ENCODE measurements at places on chromosomes 5 and 9. TPM values are rescaled to one million over a fixed set of nuclear protein-coding genes. Genes with fewer than 3 reads are reported as not detected.

GRCh38 chr5:39424736-39425637 lies at the start of gene DAB2:
Gene DAB2, minus strand, starts transcription at chr5:39424980. Its CDS starts 30,660 bp downstream, at chr5:39394320.
- DNase-seq, result peak; percentile 32

Gene FBLL1
- not detected for total RNA-seq

- DNase-seq, result no peak
Observed at GRCh38 chr5:134133188-134133994, 18.9 kb downstream of the TCF7 start.

Gene CDC25C
- 3.1 TPM for total RNA-seq

- DNase-seq, result no peak
Observed at GRCh38 chr9:123067136-123067535, 33.7 kb downstream of the GPR21 start.

Gene F12
- 22.7 TPM for total RNA-seq

GRCh38 chr5:159026781-159027180 lies 72.9 kb downstream of the EBF1 start:
- DNase-seq, result no peak

DNA sequence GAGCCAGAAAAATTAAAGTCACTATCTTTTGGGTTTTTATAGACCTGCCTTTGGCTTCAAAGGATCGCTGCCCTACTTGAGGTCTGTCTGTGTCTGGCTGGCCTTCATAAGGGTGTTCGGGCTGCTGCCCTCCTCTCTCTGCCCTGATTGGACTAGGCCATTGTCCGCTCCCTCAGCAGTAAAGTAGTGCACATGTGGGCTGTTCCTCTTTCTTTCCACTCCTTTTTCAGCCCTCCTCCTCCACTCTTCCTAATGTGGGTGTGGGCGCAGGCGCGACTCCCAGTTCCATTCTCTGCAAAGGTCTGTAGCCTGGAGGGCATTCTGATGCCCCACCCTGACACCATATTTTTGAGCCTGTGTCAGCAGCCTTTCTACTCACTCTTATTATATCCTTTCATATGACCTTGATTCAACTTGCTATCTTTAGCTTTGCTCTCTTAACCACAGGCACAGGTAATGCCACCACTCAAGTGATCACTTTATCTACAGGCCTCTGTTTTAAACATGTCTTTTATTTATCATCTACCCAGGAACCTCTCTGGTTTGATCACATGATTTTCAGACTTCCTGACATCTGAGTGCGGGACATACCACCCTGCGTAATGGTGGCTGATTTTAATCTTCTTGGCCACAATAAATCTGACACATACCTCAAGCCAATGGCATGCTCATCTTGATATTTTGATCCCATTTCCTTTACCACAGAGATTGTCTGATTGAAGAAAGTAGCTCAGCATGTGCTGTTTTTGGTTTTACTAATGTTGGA lies 144.5 kb downstream of the AOPEP start:
- DNase-seq, result no peak

DNA sequence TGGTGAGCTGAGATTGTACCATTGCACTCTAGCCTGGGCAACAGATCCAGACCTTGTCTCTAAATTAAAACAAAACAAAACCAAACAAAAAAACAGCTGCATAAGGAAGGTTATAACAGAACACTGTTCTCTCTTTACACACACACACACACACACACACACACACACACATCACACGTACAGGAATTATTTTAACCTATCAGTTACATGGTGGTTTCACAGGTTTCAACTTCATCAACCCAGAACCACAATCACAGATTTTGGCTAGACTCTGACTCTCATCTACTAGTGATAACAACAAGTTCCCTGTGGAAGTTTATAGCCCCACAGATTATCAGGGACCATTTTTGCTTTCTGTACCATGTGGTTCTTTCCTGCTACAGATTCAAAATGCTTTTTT lies 60.2 kb downstream of the RPS23 start:
- no peak for DNase-seq

DNA sequence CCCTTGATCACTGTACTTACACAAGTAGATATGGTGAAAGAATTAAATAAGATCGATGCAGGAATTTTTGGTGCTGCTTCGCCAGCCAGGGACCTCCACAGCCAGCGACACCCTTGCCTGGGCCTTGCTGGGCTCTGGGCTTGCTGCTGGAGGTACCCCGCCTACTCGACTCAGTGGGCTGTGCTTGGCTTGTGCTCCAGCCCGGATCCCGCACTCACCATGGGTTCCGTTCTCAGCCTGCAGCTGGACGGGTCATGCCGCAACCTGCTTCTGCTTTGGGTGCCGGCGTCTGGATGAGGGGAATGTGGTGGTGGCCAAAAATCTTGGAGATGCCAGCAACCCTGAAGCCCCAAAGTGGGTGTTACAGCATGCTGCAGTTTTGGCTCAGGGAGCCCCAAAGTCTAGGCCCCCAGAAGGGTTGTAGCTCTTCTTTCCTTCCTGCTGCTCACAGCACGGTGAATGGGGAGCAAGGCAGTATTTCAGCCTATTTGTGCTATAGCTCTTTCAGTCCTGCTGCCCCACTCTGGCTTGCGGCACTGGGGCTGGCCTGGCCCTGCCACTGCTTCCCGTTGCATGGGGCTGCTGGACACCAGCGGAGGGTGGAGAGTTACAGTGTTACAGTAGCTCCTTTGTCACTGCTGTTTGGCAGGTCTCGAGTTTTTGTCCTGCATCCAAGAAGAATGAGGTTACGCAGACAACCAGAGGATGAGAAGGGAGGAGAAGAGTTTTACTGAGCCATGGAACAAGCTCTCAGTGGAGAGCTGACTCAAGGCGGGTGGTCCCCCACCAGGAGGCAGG lies 48.0 kb downstream of the TARS1 start:
- no peak for DNase-seq

- no peak for DNase-seq
Observed at GRCh38 chr9:72743836-72744235, 209.0 kb downstream of the ALDH1A1 start.

DNA sequence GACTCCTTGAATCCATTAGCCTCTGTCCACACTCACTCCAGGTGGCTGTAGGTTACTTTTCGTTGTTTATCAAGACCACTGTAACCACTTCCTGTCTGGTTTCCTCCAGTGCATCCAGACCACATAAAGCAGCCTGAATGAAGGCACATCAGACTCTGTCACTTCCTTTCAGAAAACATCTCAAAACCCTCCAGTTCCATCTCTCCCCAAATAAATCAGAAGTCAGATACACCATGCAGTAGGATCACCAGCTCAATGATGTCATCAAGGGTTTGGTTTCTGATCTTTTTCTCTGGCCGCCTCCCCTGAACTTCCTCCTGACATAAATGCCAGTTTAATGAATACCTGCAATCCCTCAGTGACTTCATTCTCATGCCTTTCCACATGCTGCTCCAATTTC lies 161.2 kb downstream of the ZNF462 start:
- no peak for DNase-seq

Gene PTPRD
- 0.23 TPM for total RNA-seq

Measured in esophagus squamous epithelium (tissue), 5 donors.